Suppressor macrophage (primary cell): ENCODE measurements at places on chromosomes 1 and 21.

- no peak for DNase-seq
Measured at GRCh38 chr1:96872757-96873156, 151.2 kb downstream of the PTBP2 start.

DNA sequence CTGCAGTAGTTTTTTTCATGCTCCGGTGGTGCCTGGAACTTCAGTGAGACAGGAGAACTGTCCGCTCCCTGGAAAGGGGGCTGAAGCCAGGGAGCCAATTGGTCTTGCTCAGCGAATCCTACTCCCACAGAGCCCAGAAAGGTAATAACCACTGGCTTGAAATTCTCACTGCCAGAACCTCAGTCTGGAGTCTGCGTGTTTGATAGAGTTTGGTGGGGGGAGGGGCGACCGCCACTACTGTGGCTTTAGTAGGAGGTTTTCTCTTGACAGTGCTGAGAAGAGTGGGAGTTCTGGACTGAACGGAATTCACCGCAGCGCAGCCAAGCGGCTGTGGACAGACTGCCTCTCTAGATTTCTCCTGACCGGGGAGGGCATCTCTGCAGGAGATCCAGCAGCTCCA lies 8.0 kb upstream of the OR2M3 start:
- no peak for DNase-seq

DNA sequence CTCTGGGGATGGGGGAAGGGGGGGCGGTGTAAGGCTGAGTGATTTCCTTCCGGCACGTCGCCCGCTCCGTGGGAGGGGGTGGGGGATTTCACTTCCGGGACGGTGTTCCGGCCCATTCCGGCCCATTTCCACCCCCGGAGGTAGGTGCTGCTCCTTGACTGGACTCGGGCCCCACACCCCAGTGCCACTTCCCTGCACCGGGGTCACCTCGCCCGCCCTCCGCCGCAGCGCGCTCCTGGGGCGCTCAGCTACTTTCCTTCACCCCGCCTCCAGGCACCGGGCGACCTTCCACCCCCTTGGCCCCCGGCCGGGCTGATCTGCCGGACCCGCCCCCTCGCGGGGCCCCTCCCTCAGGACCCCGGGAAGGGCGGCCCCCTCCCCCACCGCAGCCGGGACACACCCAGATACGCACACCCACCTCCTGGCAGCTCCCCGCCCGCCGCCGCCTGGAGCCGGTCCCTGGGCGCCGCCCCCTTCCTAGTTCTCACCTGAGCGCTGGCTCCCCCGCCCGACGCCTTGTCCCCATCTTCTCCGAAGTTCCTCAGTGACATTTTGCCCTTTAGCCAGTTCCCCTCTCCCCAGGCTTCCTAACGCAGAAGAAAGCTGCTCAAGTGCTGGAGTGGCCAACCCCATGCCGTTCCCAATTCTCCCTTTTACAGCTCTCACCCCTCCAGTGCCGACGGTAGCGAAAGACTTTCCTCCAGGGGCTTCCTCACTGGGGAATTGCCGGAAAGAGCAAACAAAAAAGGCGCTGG lies at the start of gene ZBTB37:
Gene ZBTB37 (plus strand): TSS at position 115 of the 755 bp plus-strand sequence. CDS start 1,846 bp downstream, outside the sequence.
- DNase-seq, result peak; percentile 58

DNA sequence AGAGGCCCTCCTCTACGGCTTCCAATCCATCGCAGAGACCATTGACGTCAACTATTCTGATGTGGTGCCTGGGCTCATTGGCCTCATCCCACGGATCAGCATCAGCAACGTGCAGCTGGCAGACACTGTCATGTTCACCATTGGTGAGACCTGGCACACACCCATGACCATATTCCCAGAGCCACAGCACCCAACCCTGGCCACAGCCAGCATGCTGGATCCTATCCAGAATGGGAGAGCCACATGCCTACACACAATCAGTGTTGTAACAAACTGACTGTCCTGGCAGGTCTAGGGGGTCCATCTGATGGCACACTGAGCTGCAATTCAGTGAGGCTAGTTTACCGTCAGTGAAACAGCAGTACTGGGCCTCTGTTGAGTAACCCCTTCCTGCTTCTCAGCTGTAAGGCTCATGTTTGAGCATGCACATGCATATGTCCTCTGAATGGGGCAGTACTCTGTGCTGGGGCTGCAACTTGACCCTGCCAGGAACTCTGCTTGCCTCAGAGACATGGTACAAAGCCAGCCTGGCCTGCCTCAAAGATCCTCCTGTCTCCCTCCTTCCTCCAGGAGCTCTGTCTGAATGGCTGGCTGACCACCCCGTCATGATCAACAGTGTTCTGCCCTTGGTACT lies 10.8 kb downstream of the IPO13 start:
- DNase-seq, result no peak

- no peak for DNase-seq
Measured at GRCh38 chr1:2031546-2032540, 12.7 kb downstream of the GABRD start.

- DNase-seq, result no peak
Measured at GRCh38 chr21:45736690-45737484, 93.4 kb downstream of the PCBP3 start.
